ENCODE measurements at places on chromosomes 4 and X.

GRCh38 chr4:7638984-7639789, 204.5 kb upstream of the PSAPL1 start:
- no peak for DNase-seq

DNA sequence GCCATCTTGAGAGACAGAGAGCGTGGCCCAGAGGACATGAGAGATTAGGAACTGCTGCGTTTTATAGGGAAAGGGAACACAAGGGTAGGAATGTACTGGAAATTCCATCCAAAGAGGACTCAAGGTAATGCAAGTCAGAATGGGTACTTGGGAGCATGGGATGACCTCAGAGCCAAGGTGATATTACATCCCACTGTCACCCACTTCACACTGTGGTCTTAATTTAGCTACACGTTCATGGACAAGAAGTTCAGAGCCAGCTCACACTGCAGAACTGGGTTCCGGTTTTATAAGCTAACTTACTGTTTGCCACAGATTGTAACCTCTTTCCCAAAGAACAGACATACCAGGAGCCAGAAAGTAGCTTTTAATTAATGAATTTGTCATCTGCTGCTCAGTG, 244.7 kb downstream of the CBR4 start:
- DNase-seq, result no peak

GRCh38 chr4:78296261-78296660, 239.1 kb downstream of the FRAS1 start:
- no peak for DNase-seq

- no peak for DNase-seq
Measured at GRCh38 chr4:48275247-48275646, 5.6 kb upstream of the TEC start.

- DNase-seq, result no peak
Measured at GRCh38 chrX:16022580-16023200, 100.7 kb upstream of the GRPR start.

GRCh38 chr4:139241086-139241783, 38.8 kb downstream of the MGARP start:
- DNase-seq, result no peak

DNA sequence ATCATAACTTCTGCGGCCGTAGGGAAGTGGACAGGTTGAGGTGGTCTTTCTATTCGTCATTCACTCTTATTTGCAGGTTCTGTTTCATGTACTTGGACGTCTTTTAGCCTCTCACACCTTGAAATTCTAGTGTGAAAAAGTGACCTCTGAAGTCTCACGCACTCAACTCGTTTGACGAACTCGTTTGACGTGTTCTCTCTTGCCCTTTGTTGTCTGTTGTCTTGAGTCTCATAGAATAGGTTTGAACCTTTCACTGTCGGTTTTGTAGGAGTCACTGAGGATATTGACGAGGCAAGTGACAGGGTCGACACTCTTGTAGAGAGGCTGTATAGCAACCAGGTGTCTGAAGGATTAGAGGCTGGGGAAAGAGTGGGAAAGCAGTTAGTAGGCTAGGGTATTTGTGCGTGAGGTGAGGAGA, 1.1 kb upstream of the PGRMC2 start:
- no peak for DNase-seq

- no peak for DNase-seq
Measured at GRCh38 chr4:174016251-174016650, 267.2 kb downstream of the FBXO8 start.

DNA sequence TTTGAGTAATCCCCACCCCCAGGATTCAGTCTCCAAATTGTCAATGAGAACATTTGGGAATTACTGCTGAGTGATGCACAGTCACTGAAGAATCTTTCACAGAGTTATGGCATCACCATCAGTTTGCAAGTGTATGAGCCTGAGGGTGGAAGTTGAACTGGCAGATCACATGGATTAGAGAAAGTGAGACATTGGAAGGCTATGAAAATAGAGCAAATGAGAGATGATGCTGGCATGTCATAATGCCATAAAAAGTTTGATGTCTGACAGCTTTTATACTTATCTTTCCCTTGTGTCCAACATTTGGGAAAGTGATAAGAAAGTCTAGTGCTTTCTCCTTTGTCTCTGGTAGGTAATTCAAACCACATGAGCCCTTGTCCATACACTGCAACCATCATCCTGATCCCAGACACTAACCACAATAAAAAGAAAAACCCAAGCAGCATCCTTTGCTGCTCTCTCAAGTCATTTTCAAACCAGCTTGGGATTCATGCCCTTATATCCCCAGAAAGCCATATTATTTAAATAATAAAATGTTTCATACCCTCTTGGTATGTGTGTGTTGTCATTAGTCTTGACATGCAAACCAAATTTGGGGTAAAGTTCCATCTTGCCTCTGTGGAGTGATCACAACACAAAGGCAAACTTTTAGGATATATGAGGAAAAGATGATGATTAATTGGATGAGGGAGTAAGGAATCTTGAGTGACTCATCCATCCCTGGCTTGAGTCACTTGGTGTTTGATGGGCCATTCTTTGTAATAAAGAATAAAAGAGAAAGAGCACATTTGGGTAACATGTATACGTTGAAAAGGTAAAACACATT, 438.9 kb downstream of the GRXCR1 start:
- no peak for DNase-seq

DNA sequence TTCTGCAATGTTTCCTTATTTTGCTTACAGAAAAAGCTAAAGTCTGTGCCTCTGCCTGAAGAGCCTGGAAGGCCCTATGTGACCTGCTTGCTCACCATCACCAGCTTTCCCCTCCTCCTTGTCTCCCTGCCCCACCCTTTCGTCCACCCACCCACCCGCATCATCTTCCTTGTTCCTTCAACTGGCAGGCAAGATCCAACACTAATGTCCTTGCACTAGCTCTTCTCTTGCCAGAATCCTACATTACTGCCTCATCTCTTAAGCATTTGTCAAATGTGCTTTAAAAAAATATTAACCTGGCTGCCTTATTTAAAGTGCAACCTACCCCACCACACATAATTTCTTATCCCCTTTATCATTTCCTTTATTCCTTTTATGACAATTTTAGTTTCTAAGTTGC, 165.1 kb upstream of the PPP3CA start:
- DNase-seq, result no peak

DNA sequence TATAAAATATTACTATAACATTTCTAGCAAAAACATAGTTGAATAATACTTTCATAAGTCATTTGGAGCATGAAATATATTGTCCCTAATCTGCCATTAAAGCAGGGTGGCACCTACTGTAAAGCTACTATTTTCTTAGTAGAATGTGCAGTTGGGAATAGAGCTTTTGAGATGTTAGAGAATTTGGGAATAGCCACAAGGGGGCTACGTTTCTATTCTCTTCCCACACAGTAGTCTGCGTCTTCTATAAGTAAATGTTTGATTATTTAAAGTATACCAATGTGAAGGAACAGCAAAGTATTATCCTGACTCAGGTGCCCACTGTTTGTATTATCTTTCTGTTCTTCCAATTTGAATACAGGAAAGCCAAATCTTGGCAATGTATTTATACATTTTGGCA, 323.2 kb upstream of the GIMD1 start:
- DNase-seq, result no peak

DNA sequence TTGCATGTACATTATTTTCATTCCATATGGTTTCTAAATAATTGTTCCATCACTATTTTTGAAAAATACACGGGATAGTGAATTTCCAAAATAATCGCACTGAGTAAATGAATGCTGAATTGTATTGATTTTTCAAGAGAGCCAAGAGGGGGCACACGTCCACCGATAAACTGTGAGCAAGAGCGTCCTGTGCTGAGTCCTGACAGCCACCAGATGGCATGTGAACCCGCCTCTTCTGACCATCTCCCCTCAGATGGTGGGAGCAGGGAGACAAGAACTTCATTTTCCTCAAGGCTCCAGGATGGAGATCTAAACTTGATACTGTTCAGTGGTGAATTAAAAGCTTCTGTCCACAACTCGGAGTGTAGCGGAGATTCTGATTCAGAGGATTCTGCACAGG, 30.6 kb upstream of the IL9R start:
- no peak for DNase-seq

DNA sequence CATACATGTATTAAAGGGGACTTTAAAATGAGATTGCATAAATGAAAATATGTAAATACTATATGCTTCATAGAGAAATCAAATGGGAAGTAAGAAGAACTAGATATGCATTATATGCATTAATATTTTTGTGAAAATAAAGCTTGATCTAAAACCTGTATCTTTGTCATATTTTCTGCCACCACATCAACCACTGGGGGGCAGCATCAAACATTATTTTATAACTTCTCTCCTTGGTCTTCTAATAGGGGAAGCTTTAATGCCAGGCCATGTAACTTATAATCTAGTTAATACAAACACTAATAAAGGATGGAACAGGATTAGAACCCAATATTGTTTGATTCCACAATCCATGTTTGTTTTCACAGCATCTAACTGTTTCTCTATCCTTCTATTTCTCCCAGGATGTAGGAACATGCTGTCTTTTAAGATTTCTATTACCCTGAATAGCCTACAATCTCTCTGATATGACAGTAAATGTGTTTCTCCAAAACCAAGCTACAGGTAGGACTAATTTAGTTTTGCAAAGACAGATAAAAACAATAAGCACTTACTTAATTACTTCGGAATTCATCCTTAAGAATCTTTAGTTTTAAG, 10.0 kb downstream of the QRFPR start:
- DNase-seq, result no peak

GRCh38 chr4:188387179-188387791, 248.0 kb downstream of the TRIML1 start:
- no peak for DNase-seq

DNA sequence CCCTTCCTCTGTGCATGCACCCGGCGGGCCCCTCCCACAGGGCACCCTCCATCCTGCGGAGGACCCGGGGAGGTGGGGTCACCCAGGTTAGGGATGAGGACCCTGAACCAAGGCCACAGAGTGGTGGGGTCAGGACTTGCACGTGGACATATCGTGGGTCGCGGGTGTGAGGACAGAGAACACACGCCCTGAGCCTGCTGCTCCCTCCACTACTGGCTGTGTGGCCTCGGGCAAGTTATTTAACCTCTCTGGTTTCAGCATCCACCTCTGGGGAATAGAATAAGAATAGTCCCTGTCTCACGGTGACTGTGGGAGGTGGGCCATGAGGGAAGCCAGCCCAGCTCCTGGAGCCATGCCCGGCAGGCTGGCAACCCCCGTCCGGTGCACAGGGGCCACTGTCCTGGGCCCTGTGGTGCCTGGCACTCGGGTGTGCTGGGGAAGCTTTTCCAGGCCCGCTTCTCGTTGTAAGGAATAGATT, 5.1 kb downstream of the PSAPL1 start:
- DNase-seq, result no peak

GRCh38 chr4:7731437-7731836, 208.2 kb downstream of the AFAP1 start:
- DNase-seq, result no peak

All from NCI-H1694 (cell line).